ENCODE measurements at places on chromosomes 6 and 20.

DNA sequence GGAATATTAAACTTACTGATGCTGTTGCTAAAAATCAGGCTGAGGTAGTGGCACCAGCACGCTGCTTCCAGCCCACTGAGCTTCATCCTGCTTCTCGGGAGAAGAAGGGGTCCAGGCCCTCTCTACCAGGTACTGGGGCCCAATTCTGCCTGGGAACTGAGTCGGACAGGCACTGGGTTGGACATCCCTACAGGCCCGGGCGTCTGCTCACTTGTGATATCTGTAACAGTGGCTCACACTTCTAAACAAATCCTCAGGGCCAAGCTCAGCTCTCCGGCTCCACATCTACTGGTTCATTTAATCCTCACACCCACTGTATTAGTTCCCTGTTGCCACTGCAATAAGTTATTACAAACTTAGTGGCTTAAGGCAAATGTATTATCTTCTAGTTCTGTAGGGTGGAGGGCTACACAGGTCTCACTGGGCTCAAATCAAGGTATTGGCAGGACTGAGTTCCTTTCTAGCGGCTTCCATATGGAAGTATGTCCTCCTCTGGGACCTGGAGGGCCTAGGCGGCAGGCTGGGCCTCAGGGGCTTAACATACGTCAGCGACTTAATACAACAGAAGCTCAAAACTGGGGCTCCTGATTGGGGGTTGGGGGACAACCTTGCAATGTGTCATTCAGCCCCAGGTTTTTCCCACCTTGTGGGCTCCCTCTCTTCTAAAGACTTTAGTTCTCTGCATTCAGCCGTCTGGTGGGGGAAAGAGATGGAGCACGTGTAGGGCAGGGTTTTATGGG, 1.6 kb upstream of the KCNK15 start:
- DNase-seq: no peak

DNA sequence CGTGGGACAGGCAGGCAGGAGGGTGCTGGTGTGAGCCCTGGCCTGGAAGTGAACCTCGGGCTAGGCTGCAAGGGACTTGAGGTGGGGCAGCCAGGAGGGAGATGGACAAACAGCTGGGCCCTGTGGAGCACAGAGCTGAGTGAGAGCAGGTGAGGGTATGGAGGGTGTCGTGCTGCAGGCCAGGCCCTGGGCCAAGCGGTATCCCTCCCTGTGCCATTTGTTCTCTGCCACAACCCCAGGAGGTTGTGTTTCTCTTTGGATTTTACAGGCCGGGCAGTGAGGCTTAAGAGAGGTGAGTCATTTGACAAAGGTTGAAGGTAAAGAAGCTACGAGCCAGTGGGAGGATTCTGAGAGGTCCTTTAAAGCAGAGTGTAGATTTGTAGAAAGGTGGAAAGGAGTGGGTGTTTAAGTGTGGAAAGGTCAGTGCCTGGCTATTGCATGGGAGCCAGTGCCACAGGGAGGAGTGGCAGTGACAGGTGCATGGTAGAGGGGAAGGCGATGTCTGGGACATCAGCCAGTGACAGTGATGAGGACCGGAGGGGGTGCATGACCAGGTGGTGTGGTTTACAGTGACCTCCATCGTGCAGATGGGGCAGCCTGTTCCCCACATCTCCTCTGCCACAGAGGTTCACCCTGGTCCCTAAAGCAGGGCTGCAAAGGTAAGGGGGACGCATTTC, 39.8 kb downstream of the GMPR start:
- DNase-seq: no peak

DNA sequence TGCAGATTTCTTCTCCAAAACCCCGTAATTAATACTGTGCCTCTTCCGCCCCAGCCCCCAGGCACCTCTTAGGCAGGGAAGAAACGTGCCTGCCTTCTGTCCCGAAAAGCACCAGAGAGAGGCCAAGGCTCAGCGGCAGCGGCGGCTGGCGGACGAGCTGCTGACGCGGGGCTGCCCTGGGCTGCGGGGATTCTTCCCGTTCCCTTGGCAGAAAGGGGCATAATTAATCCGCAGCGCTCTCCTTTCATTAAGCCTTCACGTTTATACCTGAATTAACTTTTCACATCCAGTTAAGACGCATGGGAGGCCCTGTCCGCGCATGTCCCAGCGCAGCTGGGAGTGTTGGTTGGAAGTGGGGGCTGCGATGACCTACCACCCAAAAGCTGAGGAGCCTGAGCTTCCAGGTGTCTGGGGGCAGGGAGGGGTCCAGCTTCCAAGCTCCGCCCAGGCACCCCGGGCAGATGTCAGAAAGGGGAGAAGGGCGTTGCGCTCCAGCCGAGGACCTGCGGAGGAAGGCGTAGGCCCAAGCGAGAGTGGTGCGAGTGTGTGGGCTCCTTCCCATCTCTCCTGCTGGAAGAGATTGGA, 167.4 kb upstream of the LRFN2 start:
- no peak for DNase-seq

- no peak for DNase-seq
Observed at GRCh38 chr6:64504503-64504902, 868.9 kb downstream of the PHF3 start.

GRCh38 chr6:30259140-30260035, 46.2 kb upstream of the TRIM26 start:
- DNase-seq: peak; percentile 33

DNA sequence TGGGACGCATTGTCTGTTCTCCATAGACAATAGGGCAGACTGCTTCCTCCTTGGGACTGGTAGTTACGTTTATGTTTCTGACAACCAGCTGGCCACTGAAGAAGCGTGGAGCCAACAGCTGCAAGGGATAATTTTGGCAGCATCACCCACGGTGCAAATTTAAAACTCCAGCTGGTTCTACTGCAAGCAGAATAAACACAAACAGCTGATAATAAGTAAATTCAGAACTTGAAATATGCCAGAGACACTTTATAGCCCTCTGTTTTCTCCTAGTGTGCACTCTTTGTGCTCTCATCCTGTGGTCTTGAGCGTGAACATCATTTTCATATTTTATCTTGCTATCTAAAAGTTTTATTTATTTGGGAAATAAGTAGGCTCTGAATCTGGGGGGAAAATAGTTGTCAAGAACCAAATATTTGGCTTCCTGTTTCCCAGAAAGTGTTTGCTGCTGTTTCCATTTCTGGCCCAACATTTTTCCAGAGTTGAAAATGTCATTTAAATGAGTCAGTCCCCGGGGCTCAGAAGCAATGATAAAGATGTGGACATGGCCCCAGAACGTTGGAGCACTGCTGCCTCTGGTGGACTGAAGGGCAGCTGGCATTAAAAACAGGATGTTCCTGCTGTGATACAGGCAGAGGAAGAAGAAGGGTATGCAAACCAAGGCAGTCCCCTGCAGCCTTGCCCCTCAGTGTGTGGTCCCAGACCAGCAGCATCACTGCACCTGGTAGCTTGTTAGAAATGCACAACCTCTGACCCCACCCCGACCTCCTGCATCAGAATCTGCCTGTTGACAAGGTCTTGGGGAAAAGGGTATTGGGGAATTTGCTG, 12.5 kb upstream of the THBD start:
- no peak for DNase-seq

GRCh38 chr6:105988812-105989577, 97.1 kb upstream of the PRDM1 start:
- DNase-seq: no peak

DNA sequence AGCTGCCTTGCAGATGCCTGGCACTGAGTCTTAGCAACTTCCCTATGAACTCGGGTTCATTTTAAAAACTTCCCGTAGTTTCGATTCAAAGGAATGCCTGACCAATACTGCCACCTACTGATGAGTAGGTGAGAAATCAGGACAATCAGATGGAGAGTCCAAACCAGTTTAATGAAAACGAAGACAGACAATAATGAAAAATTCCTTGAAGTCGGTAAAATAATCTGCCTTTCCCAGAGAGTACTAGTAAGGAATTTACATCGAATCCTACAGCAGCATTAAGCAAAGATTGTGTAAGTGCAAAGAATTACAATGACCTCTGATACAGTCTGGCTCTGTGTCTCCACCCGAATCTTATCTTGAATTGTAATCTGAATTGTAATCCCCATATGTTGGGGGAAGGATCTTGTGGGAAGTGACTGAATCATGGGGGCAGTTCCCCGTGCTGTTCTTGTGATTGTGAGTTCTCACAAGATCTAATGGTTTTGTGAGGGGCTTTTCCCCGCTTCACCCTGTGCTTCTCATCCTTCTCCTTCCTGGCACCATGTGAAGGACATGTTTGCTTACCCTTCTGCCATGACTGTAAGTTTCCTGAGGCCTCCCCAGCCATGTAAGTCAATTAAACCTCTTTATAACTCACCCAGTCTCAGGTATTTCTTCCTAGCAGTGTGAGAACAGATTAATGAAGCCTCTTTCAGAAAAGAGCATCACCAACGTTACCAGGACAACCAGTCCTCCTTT, 134.4 kb downstream of the ARHGAP18 start:
- DNase-seq: no peak

DNA sequence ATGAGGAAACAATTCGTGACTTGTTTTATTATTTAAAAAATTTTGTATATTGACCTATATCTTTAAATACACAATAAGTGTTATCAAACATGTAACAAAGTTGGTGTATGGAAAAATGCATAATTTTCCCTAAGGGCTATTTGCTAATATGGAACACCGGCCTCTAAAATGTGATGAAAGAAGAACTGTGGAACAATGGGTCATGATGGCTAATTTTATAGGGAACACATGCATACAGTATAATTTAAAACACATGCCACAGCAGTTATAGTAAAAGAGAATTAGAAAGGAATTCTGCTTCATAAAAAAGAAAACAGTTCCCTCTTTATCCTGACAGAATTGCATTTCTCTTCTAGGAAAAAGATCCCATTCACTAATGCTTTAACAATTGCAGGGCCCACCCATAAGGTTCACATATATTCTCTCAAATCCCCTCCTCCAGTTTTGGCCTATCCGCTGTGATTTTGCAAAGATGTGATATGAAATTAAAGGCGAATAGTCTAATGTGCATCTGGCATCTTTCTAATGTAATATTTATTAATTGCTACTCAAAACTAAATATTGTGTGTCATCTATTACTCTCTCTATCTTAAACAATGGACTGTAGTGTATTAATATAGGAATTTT, 628.1 kb upstream of the CITED2 start:
- no peak for DNase-seq

- DNase-seq: no peak
Observed at GRCh38 chr6:2920671-2921112, 17.6 kb upstream of the SERPINB9 start.

DNA sequence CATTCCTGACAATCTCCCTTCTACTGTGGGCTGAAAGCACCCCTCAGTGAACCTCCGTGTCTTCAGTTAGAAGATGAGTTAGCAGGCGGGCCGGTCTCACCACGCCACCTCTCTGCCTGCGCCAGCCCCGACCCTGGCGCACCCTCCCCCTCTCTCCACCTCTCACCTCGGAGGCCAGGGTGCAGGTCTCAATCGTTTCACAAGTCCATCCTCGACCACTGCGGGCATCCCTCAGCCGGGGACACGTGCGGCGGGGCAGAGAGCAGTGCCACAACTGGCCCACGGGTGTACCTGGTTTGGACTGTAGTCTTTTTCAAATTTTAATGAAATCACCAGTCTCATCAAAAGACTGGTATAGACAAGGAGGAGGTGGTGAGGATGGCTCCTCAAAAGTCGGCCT, 34.4 kb downstream of the NFATC2 start:
- no peak for DNase-seq

DNA sequence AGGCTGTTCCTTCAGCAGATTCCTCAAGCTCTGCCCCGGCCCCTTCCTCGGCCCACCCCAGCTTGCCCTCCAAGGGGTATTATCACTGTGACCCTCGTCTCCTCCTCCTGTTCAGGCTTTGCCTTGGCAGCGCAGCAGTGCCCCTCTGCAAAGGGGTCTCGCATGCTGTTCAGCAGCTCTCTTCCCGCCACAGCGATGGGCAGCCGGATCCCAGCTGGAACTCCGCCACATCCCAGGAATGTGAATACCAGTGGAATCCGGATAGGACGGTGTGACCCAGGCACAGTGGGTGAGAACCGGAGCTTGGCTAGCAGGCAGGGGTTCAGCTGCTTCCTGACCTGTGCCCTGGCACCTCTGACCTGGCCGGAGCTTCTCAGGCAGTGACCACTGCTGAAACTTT, 52.9 kb downstream of the RNASET2 start:
- DNase-seq: no peak

- no peak for DNase-seq
Observed at GRCh38 chr6:129440691-129441090, 269.3 kb downstream of the ARHGAP18 start.

DNA sequence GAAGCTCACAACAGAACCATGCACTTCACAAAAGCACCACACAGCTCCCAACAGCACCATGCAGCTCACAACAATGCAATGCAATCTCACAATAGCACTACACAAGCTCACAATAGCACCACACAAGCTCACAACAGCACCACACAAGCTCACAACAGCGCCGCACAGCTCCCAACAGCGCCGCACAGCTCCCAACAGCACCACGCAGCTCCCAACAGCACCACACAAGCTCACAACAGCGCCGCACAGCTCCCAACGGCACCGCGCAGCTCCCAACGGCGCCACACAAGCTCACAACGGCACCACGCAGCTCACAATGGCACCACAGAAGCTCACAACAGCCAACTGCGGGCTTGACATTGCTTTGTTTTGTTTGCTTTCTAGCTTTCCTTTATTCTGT, 198.1 kb downstream of the DLL1 start:
- DNase-seq: no peak

- no peak for DNase-seq
Observed at GRCh38 chr6:20924911-20925543, 390.8 kb downstream of the CDKAL1 start.

GRCh38 chr6:130434174-130434873, 68.5 kb downstream of the TMEM200A start:
- DNase-seq: no peak

GRCh38 chr6:12977806-12978205, 261.2 kb downstream of the PHACTR1 start:
- no peak for DNase-seq

GRCh38 chr20:6122111-6122872, 538 bp downstream of the FERMT1 start:
- DNase-seq: no peak

DNA sequence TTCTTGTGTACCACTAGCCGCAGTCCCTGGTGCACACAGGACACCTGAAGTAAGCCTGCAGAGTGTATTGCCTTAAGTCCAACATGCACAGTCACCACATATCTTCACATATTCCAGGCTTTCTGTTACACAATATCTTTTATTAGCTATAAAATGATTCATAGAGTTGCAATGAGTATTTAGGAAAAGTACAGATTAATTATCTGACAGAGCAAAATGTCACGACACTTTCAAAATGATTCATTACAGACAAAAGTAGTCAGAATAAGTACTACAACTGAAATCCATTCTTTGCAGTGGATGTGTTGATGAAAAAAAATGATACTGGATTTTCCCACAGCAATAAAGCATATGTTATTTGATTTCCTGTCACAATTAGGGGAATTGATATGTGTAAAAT, 199.5 kb upstream of the ASCC3 start:
- DNase-seq: no peak
